Stimulated activated CD4-positive, alpha-beta T cell treated with anti-CD3 and anti-CD28 coated beads, Interleukin-4, amount 100 ng/mL, for 1 hour (primary cell): ENCODE measurements at places on chromosomes 4 and X.

GRCh38 chr4:144646523-144647094 lies 653 bp downstream of the HHIP start:
- DNase-seq: no peak

DNA sequence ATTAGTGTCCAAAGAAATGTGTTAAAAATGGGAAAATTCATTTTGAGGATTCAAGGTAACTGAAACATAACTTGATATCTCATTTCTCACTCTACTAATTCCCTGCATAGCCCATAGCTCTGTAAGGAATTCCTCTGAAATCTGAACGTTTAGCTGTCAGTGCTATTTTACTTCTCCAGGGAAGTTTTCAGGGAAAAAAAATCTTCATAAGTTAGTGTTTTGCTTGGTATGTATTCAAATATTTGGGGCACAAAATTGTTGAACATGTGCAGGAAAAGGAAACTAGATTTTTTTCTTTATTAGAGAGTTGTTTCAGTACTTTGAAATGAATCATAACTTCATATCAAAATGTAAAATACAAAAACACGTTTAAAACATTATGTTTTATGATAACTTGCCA lies 891.4 kb downstream of the CENPC start:
- DNase-seq: no peak

DNA sequence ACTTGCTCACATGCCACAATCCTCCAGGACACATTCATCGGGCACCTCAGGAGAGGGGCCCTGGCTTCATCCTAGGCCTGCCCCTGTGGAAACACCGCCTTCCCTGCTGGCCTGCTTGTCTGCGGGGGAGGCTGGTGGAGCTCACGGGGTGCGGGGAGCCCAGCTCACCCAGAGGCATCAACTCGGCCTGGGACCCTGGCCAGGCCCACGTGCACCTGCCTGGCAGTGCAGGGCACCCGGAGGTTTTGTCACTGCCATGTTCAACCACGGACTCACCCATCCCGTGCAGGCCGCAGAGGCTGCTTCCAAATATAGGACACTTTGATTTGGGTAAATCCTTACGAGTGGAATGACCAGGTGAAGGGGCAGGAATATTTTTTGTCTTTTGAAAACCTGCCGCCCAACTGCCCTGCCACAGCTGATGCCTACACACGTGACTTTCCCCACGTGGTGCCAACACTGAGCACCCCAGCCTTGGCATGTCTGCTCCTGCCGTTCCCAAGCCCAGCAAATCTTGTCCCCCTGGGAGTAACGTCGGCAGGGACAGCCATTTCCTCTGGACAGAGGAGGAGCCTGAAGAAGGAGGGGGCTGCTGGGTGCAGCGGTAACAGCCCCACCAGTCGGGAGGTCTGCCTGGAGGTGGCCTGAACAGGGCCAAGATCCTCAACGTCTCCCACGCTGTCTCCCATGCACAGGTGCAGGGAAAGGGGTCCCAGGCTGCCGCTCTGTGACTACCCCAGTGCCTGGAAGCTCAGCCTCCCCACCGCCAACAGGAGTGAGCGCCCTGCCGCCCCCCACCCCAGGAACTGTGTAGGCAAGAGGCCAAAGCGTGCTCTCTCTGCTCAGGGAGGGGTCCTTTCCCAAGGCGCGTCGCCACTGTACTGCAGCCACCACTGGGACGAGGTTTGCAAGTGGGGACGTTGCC lies 8.5 kb downstream of the MXD4 start:
- DNase-seq: no peak

DNA sequence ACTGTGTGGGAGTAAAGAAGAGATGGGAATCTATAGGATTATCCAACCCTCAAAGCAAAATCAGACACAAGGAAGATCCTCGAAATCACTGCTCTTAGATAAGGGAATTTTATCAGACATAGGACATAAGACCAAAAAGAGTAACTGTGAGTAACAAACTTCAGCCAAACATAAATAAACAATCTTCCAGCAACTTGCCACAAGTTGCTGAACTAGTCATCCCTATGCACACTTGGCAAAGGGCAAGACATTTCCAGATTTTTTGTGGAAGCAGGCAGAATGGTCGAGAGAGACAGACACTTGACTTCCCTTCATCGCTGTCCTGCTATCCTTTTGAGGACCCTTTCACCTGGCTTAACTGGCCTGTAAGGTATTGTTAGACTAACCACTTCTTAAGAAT lies 89.6 kb downstream of the KCNIP4 start:
- DNase-seq: no peak

DNA sequence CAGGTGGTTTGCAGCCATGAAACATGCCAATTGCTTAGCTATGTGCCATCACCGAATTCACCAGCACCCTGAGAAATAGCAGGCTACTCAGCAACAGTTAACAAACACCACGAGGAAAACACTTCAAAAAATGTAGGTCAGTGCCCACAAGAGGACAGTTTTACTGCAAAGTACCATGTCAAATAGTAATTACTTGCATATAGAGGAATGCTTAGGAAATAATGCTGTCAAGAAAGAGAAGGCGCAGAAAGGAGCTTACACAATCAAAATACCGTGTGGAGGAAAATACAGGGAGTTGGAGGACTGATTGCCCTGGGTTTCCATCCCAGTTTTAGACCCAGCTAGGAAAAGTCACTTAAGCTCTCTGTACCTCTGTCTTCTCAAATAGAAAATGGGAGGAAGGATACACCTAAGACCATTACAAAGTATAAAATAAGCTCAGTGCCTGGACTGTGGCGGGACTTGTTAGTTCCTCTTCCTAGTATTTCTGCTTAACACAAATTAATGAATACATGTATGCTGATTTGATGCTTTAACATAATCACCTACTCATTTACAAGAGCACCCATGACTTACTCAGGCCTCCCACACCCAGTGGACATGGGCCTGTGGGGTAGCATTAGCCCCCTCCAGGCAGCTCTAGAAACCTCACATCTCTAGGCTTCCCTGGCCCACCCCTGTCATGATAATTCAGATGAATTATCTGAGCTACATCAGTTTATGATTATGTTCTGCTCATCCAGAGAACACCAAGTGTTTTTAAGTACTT lies 44.5 kb upstream of the IL21 start:
- DNase-seq: no peak

- no peak for DNase-seq
Measured at GRCh38 chrX:24266996-24267395, 46.9 kb downstream of the SUPT20HL2 start.

GRCh38 chr4:82373486-82373815 lies 340 bp downstream of the HNRNPD start:
- no peak for DNase-seq

GRCh38 chrX:16629909-16630308 lies 20.0 kb upstream of the S100G start:
- DNase-seq: no peak

DNA sequence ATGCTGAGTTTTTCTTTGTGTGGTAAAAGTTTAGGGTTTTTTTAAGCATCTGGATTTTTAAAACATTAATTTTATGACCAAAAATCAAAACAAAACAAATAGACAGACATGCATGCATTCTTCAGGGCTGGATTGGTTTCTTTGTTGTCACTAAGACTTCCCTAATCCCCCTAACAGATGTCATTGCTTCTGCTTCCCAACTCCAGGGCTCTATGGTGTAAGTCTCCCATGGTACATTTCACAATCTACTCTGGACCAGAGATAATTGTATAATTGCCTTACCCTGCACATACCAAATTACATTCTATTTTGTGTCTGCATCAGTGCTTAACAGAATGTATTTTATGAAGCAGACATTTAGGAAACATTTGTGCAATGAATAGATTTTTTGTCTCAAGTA lies 529.1 kb upstream of the SMIM31 start:
- no peak for DNase-seq

GRCh38 chrX:114344756-114345349 lies 239.0 kb upstream of the HTR2C start:
- no peak for DNase-seq

DNA sequence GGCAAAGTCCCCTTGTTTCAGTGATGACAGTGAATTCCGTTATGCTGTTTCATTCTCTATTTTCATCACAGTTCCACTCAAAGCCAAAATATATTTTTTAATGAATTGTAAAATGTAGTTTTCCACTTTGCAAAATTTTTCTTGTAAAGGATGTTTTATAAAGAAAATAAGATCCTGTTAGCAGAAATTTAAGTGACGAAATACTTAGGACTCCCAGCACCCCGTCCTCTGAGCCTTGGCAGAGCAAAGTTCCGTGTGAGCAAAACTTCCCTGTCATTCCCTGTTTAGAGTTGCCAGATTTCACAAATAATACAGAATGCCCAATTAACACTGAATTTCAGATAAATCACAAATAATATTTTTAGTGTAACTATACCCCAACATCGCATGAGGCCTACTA lies 81.0 kb upstream of the RBPJ start:
- DNase-seq: no peak

DNA sequence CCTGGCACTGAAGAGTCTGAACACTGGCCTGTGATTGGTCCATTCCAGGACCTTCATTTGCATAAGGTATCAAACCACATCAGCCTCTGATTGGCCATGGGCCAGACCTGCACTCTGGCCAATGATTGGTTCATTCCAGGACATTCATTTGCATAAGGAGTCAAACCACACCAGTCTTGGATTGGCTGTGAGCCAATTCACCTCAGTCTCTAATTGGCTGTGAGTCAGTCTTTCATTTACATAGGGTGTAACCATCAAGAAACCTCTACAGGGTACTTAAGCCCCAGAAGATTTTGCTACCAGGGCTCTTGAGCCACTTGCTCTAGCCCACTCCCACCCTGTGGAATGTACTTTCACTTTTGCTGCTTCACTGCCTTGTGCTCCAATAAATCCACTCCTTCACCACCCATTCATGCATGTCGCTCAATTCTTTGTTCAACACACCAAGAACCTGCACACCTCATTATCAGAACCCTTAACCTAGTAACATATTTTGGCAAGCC lies 14.2 kb upstream of the HERC5 start:
- DNase-seq: no peak
